H7 (cell line): ENCODE measurements at places on chromosomes 7 and 10. TPM values are rescaled to one million over a fixed set of nuclear protein-coding genes. Genes with fewer than 3 reads are reported as not detected.
A peak's percentile ranks its signal among the peaks of the same experiment; 100 is the strongest.

- no peak for DNase-seq
These were observed 220.6 kb downstream of the ARHGAP12 start for GRCh38 chr10:31708046-31708445.

DNA sequence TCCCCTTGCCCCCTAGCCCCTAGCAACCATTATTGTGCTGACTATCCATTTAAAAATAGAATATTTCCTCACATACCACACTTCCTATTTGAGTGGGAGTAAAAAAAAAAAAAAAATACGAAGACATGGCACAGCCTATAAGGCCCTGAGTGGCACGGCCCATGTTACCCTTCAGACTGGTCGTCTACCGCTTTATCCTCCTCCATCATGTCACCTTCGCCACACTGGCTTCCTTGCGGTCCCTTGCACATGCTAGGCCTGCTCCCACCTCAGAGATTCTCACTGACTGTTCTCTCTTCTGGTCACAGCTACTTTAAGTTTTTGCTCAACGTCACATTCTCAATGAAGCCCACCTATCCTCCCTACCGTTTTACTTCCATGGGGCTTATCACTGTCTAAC lies 130.3 kb downstream of the ATE1 start:
- no peak for DNase-seq

DNA sequence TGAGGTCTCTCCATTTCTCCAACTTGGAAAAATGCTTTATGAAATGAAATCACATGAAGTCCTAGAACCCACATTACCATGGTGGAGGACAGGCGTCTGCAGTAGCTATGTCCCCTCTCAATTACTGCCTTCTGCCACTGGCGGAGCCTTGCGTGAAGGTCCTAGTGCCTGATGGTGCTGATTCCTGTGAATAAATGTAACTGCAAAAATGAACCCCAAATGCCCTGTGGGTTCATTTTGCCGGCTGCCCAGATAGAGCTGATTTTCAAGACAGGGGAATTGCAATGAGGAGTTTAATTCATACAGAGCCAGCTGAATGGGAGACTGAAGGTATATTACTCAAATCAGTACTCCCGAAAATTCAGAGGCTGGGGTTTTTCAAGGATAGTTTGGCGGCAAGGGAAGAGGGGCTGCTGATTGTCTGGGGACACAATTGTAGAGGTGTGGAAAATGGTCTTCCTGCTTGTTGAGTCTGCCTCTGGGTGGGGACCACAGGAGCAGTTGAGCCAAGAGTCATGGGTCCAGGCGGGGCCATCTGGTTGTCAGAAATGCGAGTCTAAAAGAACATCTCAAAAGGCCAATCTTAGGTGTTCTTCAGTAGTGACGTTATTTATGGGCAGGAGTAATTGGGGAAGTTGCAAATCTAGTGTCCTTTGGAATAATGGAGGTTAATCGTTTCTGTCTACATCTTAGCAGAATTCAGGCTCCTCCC lies 13.5 kb downstream of the PRF1 start:
- DNase-seq = no peak

GRCh38 chr7:116653204-116653603 lies 18.8 kb upstream of the MET start:
- no peak for DNase-seq

- no peak for DNase-seq
These were observed 28.3 kb upstream of the GNA12 start for GRCh38 chr7:2872296-2872874.

- DNase-seq = no peak
These were observed 22.6 kb upstream of the SLF2 start for GRCh38 chr10:100890141-100890672.

- DNase-seq = peak; percentile 63
These were observed 34.9 kb upstream of the STEAP1 start for GRCh38 chr7:90119178-90119971.

- no peak for DNase-seq
These were observed 70.5 kb downstream of the CACNB2 start for GRCh38 chr10:18210711-18211110.

DNA sequence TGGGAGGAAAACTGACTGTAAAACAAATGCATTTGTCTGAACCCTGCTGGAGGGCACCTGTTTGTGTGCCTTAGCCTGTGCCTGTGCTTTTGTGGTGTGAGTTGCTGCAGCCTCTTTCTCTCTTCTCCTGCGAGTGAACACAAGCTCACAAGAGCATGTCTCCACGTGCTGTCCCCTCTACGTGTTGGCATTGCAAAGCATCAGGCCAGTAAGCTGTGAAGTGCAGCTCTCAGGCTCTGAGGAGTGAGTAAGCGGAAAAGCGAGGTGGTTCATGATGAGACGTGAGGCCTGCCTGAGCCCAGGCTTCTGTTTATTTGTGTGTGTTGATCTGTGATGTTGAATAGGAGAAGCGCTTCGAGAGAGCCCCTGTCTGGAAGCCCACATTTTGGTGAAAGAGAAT lies 85.6 kb upstream of the PDCD4 start:
- no peak for DNase-seq

- DNase-seq = peak; percentile 28
These were observed 340.2 kb upstream of the CELF2 start for GRCh38 chr10:10677479-10677878.

- no peak for DNase-seq
These were observed 12.3 kb downstream of the CISD1 start for GRCh38 chr10:58281092-58281752.

- DNase-seq = no peak
These were observed 17.5 kb downstream of the CFAP69 start for GRCh38 chr7:90262438-90262837.

GRCh38 chr10:123913688-123914268 lies 22.2 kb upstream of the CPXM2 start:
- peak; percentile 60 for DNase-seq

DNA sequence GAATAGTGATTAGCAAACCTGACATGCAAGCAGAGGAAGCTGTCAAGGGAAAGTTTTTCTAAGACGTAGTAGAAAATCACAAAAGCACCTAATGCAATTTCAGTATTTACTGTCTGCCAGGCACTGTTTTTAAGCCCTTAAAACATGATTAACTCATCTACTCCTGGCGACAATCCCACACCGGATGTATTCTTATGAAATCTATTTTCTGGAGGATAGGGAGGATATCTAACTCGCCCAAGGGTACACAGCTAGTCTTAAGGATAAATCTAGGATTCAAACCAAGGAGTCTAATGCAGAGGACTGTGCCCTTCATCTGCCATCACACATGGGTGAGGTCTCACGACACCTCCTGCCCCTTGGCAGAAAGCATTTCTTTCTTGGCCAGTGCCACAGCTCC lies 47.8 kb upstream of the FIGNL1 start:
- DNase-seq = no peak

GRCh38 chr10:34748767-34749166 lies 66.3 kb downstream of the PARD3 start:
- DNase-seq = no peak

DNA sequence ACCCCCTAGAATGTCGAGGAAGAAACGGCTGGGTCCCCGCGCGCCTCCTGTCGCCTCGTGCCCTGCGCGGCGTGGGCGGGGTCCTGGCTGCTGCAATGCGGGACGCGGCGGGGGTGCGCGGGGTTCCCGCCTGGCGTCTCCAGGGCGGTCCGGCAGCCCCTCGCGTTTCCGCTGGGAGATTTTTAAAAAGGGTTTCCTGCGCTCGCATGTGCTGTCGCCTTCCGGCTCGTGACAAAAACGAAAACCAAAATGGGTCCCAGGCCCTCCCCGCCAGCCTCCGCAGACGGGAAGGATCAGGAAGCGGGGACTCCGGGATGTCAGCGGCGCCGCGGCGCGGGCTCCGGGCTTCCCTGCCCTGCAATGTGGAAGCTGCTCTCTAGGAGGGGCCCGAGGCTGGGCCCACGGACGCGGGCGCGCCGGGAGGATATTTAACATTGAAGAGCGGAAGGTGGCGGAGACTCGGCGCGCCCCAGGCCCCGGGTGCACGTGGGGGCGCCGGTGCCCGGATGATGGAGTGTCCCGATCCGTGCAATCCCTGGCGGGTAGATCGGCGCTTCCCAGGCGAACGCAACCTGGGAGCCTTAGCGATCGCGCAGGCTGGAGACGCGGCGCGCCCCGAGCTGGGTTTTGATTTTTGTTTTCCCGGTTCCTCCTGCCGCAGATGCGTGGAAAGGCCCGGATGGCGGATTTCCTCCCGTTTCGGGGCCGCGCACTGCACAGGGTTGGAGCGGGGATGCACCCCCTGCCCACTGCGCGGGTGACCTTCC lies 1.0 kb downstream of the PFKP start:
- peak; percentile 85 for DNase-seq

GRCh38 chr10:122062831-122063674 lies 74.1 kb downstream of the TACC2 start:
- peak; percentile 72 for DNase-seq

DNA sequence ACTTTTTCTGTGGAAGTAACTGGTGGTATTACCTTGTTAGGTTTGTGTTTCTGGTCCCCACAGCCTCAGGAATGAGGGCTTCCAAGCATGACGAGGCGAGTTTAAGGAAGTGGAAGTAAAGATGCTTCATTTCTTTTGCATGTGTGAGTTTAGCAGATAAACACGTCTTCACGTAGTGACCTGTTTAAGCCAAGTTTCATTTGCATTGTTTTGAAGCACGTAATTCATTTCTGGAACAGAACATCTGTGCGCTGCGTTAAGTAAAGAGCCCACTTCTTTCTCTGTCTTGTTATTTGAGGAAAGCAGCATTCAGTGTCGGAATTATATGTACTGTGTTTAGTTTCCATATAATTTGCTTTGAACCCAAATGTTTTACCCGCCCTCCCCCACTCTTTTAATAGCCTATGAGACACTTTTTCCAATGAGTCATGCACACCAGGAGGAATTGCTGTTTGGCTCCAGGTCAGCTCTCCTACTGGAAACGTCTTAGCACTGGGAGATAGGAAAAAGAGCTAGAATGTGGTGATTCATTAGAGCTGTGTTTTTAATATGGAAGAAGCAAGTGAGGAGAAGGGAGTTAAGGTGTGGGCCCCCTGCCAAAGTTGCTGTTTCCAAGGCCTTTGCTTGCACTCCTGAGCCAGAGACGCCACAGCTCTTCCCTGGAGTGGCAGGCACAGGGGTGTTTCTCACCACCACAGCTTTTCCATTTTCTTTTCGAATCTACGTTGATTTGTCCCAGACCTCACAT lies 36.7 kb downstream of the BTBD16 start:
- no peak for DNase-seq

DNA sequence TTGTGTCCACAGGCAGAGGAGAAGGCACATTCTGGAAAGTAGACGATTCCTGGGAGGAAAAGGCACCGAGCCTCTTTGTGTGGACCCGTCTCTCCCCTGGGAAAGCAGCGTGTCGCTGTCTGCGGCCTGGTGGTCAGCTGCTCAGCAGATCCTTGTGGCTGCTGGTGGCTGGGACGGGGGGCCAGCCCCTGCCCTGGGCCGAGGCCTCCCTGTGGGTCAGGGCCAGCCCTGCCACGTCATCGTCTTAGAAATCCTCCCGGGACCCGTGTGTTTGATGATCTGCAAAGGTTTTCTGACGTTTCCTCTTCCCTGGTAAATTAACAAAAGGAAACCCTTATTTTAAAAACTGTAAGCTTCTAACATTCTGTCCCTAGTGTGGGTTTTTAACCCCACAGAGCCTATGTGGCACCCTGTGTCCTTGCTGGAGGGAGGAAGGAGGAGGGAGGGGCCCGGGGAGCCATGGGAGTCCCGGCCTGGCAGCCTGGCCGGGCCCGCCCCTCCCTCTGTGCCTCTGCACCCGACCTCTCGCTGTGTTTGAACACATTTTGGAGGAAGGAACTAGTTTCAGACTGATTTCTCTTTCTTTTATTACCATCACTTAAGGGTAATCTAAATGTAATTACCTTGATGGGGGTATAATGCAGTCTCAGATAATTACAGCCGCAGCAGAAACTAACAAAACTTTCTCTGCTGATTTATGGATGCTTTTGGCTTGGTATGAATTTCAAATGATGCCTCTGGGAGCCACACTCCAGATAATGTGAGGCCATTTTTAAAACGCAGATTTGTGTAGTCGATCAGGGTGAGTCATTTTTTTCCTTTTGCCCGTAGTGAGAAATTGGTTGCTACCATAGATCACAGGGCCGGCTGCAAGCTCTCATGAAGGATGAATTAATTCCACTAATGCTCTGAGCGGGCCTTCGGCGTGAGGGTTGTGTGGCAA lies 85.5 kb downstream of the NKX6-2 start:
- peak; percentile 68 for DNase-seq

DNA sequence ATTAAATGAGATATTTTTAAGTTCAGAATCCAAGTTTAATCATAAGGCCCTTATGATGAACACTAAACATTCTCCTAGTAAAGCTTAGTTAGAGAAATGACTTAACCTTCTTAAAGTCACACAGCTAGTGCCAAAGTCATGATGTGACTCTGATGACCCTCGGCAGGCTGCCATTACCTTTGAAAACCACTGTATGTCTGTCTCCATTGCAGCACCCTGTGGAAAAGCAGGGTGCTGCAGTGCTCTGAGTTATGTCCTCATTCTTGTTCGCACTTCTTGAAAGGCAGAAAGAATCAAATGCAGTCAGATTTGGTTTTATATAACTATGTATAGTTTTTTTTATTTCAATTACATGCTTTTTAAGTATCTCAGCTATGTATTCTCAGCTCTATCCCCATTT lies 105.0 kb downstream of the PHTF2 start:
- DNase-seq = peak; percentile 34

DNA sequence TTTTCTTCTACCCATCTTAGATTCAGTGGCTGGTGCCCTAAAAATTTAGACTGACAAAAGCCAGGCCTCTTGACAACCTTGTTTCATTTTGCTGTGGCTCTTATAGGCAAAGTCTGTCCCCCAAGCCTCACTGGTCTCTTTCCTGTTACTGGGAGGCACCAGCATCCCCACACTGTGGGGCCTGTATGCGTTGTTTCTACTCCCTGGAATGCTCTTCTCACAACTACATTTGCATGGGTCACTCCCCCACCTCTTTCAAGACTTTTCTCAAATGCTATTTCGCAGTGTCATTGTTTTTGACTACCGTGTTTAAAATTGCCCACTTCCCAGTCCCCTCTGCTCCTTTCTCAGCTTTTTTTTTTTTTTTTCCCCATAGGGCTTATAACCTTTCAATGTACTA lies 108.7 kb upstream of the DGKB start:
- no peak for DNase-seq

- no peak for DNase-seq
These were observed 76.6 kb downstream of the SUGCT start for GRCh38 chr7:40211276-40212003.

- DNase-seq = no peak
These were observed 14.3 kb downstream of the EIF4EBP2 start for GRCh38 chr10:70418229-70418628.

- no peak for DNase-seq
These were observed 4.0 kb upstream of the FAM53B start for GRCh38 chr10:124748166-124748565.

Gene AKR1B15
- total RNA-seq = not detected in 2 replicates

Gene SOSTDC1
- not detected in 2 replicates for total RNA-seq

Gene AIMP2
- 90.9 and 100 TPM in 2 replicates for total RNA-seq

Gene CPXM2
- 2.9 and 3.1 TPM in 2 replicates for total RNA-seq

Gene PILRA
- 0.28 and 1.6 TPM in 2 replicates for total RNA-seq

Gene CUEDC2
- 51.3 and 64.7 TPM in 2 replicates for total RNA-seq

Gene SLC13A4
- total RNA-seq = 2.3 and 3.1 TPM in 2 replicates

Gene FAM25A
- not detected in 2 replicates for total RNA-seq

Gene HOXA9
- total RNA-seq = not detected in 2 replicates

Gene SAMD9
- 0.04 and 0.10 TPM in 2 replicates for total RNA-seq

Gene MAGI2
- 6.2 and 8.6 TPM in 2 replicates for total RNA-seq

Gene SVOPL
- 0.33 and 2.3 TPM in 2 replicates for total RNA-seq

Gene CDK1
- total RNA-seq = 187 and 202 TPM in 2 replicates

Gene PNLIPRP2
- not detected in 2 replicates for total RNA-seq

Gene LRRC18
- not detected in 2 replicates for total RNA-seq

Gene TEX36
- total RNA-seq = not detected in 2 replicates
